Activated CD8-positive, alpha-beta memory T cell treated with anti-CD3 and anti-CD28 coated beads for 36 hours (primary cell): ENCODE measurements at places on chromosomes 4 and X. TPM values are rescaled to one million over a fixed set of nuclear protein-coding genes. Genes with fewer than 3 reads are reported as not detected.

The CPZ gene
- total RNA-seq, result not detected

The GPRASP2 gene
- 0.57 TPM for total RNA-seq

The NUDT10 gene
- 1.2 TPM for total RNA-seq

The FAM236C gene
- not detected for total RNA-seq

The EGF gene
- not detected for total RNA-seq

The HTN1 gene
- not detected for total RNA-seq

The TMSB15C gene
- total RNA-seq, result 2.7 TPM

The MAOB gene
- not detected for total RNA-seq

The TACR3 gene
- total RNA-seq, result not detected

The WNK3 gene
- total RNA-seq, result 0.31 TPM

The CACNA1F gene
- total RNA-seq, result 0.15 TPM

The ITIH6 gene
- not detected for total RNA-seq

The CXXC4 gene
- not detected for total RNA-seq

The ASIC5 gene
- not detected for total RNA-seq

The RGN gene
- total RNA-seq, result not detected

The RBMXL3 gene
- not detected for total RNA-seq
